ENCODE measurements at places on chromosomes 4 and X. TPM values are rescaled to one million over a fixed set of nuclear protein-coding genes. Genes with fewer than 3 reads are reported as not detected.
A peak's percentile ranks its signal among the peaks of the same experiment; 100 is the strongest.

The ARSJ gene
- 3.2 TPM for polyA plus RNA-seq

The MAGEA8 gene
- polyA plus RNA-seq: not detected

The NHS gene
- 2.3 TPM for polyA plus RNA-seq

The GSTCD gene
- polyA plus RNA-seq: 2.0 TPM

The LINC00632 gene
- polyA plus RNA-seq: 1.8 TPM

The PROM1 gene
- 0.25 TPM for polyA plus RNA-seq

The CPZ gene
- polyA plus RNA-seq: 170 TPM

The SOX3 gene
- 0.04 TPM for polyA plus RNA-seq

The CPLX1 gene
- polyA plus RNA-seq: 0.47 TPM

The DGKK gene
- not detected for polyA plus RNA-seq

The GPR34 gene
- 3.5 TPM for polyA plus RNA-seq

DNA sequence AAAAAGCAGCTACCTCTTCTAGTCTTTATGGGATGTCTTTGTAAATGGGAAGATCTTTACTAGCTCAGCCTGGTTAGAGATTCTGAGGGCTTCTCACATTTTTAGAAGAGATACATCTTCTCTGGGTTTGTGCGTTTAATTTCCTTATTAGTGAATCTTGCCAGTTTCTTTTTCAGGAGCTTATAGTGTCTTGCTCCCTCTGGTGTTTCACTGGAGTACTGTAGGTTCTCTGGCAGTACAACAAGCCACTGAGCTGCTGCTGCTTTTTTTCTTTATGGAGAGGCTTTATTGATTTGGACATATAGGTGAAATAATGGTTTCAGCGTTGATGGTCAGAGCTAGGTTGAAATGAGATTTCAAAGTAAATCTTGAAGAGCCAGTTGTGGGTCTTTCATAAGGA lies 82.9 kb downstream of the LAS1L start:
- DNase-seq: no peak
- no peaks in the 10 kb centered on the region for H3K27me3 ChIP-seq
- H3K27ac ChIP-seq: no peak overlapping the region
- no peak overlapping the region for H3K4me3 ChIP-seq

GRCh38 chrX:49209434-49210251 lies 9.7 kb upstream of the SYP start:
- H3K36me3 ChIP-seq: no peaks in the 10 kb centered on the region
- no peak for DNase-seq
- no peak overlapping the region for H3K4me3 ChIP-seq
- no peak overlapping the region for H3K27ac ChIP-seq
- H3K4me1 ChIP-seq: no peaks in the 10 kb centered on the region
- no peaks in the 10 kb centered on the region for H3K27me3 ChIP-seq

DNA sequence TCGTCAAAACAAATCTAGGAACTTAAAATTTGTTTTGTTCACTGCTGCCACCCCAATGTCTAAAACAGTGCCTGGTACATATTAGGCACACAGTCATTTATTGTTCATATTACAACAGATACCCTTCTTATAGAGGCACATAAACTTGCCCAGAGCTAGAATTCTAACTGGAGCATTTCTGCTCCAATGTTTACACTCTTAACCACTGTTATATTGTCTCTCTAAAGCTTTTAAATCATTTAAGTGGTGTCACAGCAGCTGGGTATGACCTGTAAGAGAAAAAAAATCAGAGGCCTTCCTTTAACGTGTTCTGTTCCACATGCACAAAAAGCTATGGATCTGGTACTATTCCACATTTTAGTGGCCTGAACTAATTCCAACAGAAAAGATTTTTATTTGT lies 3.0 kb downstream of the UBE2D3 start:
- peak overlapping the region; percentile 93 for H3K4me3 ChIP-seq
- no peaks in the 10 kb centered on the region for H3K27me3 ChIP-seq

GRCh38 chr4:165383591-165384073 lies 4.8 kb downstream of the CPE start:
- peaks cover 2% of the 10 kb centered on the region for H3K4me1 ChIP-seq
- H3K36me3 ChIP-seq: no peaks in the 10 kb centered on the region
- no peak overlapping the region for H3K27ac ChIP-seq
- H3K4me3 ChIP-seq: no peak overlapping the region
- H3K27me3 ChIP-seq: no peaks in the 10 kb centered on the region
- DNase-seq: no peak

GRCh38 chrX:100850317-100850716 lies 23.8 kb downstream of the NOX1 start:
- H3K4me3 ChIP-seq: no peak overlapping the region
- no peaks in the 10 kb centered on the region for H3K27me3 ChIP-seq
- H3K27ac ChIP-seq: no peak overlapping the region

DNA sequence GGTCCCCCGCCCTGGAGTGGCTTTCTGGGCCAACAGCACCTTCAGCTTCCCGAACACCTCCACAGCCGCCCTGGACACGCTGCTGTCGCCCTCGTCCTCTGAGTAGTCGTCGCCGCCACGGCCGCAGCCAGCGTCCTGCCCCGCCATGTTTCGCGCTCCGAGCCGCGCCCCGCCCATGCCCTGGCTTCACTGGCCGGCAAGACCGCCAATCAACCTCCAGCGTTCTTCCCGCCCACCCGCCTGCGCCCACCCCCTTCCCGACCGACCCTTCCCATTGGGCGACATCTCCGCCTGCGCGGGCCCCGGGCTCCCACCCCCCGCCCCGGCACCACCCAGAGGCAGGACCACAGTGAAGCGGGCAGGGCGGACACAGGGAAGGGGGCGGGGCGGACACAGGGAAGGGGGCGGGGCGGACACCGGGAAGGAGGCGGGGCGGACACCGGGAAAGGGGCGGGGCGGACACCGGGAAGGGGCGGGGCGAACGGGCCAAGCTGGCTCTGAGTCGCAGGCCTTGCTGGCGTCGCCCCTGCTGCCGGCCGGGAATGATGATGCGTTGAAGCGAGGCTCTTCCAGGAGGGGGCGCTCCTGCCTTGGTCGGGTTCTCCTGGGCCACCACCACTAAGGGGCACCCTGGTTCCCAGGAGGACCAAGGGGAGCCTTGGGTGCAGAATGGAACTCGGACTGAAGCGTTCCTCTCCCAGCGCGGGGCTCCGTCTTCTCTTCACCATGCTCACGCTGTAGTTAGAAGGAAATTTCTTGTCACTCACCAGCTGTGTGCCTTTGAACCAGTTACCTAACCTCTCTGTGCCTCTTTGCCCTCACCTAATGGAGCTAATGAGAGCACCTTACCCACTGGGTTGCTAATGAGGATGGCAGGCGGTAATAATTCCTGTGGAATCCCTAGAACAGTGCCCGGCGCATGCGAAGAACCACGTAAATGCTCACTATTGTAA lies at the start of gene HAUS7:
Gene HAUS7 (minus strand): TSS at position 166 of the 953 bp plus-strand sequence. CDS start 19 bp downstream, at position 147.
- peaks cover 4% of the 10 kb centered on the region for H3K4me1 ChIP-seq
- H3K27ac ChIP-seq: no peak within 1 kb of the TSS
- peak; percentile 92 for DNase-seq
- H3K27me3 ChIP-seq: no peaks in the 10 kb centered on the region

DNA sequence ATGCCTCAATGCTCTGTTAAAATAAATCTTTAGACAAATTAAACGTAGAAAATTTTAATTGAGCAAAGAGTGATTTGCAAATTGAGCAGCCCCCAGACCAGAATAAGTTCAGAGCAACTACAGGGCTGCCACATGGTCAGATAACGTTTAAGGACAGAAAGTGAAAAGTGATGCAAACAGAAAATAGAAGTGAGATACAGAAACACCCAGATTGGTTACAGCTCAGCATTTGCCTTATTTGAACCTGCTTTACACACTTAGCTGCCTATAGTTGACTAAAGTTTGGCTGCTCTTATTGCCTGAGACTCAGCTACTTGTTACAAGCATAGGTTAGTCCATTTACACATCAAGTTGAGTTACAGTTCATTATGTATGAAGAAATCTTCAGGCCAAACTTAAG lies 1800.8 kb upstream of the PCDH10 start:
- no peak for DNase-seq
- no peak overlapping the region for H3K4me3 ChIP-seq
- no peaks in the 10 kb centered on the region for H3K27me3 ChIP-seq
- no peaks in the 10 kb centered on the region for H3K4me1 ChIP-seq
- no peaks in the 10 kb centered on the region for H3K36me3 ChIP-seq

- no peak for DNase-seq
- H3K4me3 ChIP-seq: no peak overlapping the region
- H3K27me3 ChIP-seq: no peaks in the 10 kb centered on the region
- no peaks in the 10 kb centered on the region for H3K36me3 ChIP-seq
These were observed 725.0 kb downstream of the CCSER1 start for GRCh38 chr4:90852237-90852636.

DNA sequence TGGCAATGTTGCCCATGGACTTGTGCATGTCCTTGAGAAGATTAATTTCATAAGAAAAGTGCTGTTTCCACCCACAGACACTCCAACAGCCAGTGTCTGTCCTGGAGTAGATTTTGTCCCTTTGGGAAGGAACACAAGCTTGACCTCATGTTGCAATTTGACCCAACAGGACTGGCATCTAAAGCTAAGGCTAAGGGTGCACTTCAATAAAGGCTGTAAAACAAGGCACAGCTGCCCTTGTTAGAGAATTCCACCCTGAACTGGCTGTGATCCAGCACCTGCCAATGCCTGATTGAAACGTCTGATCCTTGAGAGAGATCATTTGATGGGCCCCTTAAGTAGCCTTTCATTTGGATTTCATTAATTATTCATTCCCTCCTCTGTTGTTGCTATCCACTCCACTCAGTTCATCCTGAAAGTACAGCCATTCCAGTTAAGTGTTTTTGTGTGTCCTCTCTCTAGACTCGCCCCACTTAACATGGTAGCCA lies 56.2 kb downstream of the CD99L2 start:
- no peaks in the 10 kb centered on the region for H3K27me3 ChIP-seq
- no peaks in the 10 kb centered on the region for H3K4me1 ChIP-seq
- no peak overlapping the region for H3K4me3 ChIP-seq
- no peaks in the 10 kb centered on the region for H3K36me3 ChIP-seq
- no peak overlapping the region for H3K27ac ChIP-seq

GRCh38 chrX:150156615-150157014 lies 206.5 kb upstream of the MAMLD1 start:
- H3K27me3 ChIP-seq: no peaks in the 10 kb centered on the region
- DNase-seq: no peak
- H3K36me3 ChIP-seq: no peaks in the 10 kb centered on the region
- no peak overlapping the region for H3K4me3 ChIP-seq

GRCh38 chr4:168923526-168924194 lies 86.4 kb downstream of the CBR4 start:
- no peaks in the 10 kb centered on the region for H3K36me3 ChIP-seq
- H3K4me1 ChIP-seq: no peaks in the 10 kb centered on the region
- no peaks in the 10 kb centered on the region for H3K27me3 ChIP-seq
- H3K4me3 ChIP-seq: no peak overlapping the region
- no peak for DNase-seq

DNA sequence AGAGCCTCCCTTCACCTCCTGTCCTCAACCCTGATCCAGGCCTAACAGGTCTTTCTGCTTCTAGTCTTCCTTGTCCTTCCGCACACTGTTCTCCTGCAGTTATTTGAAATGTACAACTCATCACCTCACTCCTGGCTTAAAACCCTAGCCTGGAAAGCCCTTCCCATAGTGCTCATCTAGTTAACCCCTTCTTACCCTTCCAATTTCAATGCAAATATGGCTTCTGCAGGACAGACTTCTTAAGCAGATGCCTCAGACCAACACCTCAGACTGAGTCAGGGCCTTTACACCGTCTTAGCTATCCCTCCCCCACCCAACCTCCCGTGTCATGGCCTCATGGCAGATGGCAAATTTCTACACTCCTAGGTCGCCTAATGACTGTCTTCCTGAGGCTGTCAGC lies 130.4 kb downstream of the BCOR start:
- DNase-seq: no peak
- no peak overlapping the region for H3K4me3 ChIP-seq
- H3K27ac ChIP-seq: no peak overlapping the region
- H3K36me3 ChIP-seq: no peaks in the 10 kb centered on the region

GRCh38 chrX:136829413-136829812 lies 48.7 kb upstream of the ARHGEF6 start:
- H3K36me3 ChIP-seq: no peaks in the 10 kb centered on the region
- no peak overlapping the region for H3K4me3 ChIP-seq
- no peak overlapping the region for H3K27ac ChIP-seq
- peaks cover 2% of the 10 kb centered on the region for H3K4me1 ChIP-seq

DNA sequence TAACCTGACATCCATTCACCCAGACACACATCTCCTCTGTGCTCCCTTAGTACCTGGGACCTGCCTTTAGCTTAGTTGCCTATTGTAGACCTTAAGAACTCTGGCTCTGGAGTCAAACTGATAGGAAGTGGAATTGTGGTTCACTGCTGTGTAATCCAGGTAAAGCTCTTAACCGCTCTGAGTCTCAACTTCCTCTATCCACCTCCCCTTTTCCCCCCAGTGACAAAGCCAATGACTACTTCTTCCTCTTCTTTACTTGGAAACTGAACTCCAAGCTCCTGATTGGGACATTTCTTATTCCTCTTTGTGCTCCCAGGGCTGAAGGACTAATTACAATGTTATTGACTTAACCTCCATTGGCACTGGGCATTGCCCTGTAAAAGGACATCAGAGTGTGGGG lies 94.1 kb downstream of the DRD5 start:
- H3K4me1 ChIP-seq: peaks cover 10% of the 10 kb centered on the region
- H3K27me3 ChIP-seq: no peaks in the 10 kb centered on the region
- H3K36me3 ChIP-seq: no peaks in the 10 kb centered on the region
